ENCODE measurements at places on chromosomes 16 and 17.

- DNase-seq: no peak
Measured at GRCh38 chr17:68349157-68349556, 57.9 kb downstream of the ARSG start.

- DNase-seq: no peak
Measured at GRCh38 chr17:33113276-33113990, 121.8 kb downstream of the SPACA3 start.

GRCh38 chr16:15513156-15513555 is 78.8 kb downstream of the BMERB1 start:
- no peak for DNase-seq

DNA sequence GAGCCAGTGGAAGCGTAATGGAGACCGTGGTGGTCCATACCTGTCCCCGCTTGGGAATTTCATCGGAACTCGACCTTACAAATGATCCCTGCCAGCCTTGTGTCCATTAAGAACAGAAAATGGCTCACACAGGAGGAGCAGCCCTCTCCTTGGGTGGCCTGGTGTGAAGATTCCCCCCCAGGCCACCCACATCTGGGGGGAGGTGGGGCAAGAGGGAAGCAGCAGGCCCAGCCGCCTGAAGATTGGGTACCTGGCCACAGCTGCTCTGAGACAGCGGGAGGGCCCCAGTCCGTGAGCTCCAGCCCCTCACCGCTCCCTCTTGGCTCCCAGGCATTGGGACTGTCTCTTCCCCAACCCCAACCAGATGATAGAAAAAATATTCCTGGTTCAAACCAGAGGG is 277.8 kb upstream of the FOXF1 start:
- DNase-seq: no peak

DNA sequence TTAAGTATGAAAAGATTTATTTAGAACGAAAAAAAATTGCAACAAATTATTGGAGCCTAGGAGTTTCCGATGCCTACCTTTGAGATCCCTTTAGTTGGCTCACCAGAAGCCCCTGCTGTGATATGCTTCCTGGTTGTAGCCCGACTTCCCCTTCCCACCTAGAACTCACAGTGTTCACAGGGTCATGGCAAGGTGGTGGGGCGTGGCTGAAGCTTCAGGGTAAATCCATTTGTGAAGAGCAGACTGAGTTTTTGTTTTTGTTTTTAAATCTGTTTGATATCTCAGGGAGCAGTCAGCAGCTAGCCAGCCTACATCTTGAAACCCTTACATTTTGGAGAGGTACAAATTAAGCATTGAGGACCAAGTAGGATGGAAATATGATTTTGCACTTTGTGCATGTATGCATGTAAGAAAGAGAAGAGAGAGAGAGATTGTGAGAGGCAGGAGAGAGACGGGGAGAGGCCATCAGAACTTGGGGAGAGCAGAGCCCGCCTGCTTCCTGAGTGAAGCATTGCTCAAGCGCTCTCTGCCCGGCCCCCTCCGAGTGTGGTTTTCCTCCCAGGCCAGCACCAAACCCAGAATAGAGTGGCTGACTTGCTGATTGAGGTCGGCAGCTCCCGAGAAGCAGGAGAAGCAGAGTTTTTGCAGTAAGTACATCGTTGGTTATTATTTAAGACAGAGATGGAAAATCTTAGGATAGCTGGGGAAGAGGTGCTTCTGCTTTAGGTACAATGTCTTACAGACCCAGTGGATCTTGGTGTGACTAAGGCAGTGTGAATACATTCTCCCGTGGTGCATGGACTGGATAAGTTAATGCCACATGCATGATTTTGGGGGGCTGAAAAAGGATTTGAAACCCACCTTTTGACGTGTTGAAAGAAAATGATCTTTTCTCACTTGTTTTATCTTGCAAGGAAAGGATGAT is 64.2 kb downstream of the SPECC1 start:
- DNase-seq: peak; percentile 16

DNA sequence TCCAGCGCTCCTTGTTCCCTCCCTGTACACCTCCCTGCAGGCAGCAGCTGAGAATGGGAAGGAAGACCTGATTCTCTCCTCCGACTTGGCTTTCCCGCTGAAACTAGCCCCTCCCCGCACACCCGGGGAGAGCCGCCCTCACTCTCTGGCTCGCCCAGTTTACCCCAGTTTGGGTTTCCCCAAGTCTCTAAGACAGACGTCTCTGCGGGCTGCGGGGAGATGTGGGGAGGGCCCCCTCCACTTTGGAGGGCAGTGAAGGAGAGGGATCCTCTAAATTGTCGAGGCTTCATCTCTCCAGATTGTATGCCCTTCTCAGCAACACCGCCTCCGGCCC is 797 bp downstream of the GRB7 start:
- peak; percentile 21 for DNase-seq

GRCh38 chr16:25838724-25839186 is 147.0 kb downstream of the HS3ST4 start:
- DNase-seq: no peak

DNA sequence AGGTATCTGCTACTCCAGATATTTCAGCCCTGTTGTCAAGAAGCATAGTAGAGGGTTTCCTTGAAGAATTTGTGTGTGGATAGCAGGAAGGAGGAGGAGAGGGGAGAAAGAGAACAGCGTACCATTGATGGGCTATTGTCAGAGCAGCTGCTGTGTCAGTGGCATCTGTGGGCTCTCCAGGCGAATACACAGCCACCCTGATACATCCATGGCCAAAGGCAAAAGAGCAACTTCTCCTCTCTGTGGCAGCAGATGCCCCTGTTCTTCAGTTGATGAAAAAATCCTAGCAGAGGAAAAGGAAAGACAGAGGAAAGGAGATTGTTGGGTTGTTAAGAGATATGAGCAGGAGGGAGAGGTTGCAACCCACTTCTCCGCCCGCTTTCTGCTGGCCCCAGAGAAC is 12.2 kb upstream of the KCNJ2 start:
- no peak for DNase-seq

DNA sequence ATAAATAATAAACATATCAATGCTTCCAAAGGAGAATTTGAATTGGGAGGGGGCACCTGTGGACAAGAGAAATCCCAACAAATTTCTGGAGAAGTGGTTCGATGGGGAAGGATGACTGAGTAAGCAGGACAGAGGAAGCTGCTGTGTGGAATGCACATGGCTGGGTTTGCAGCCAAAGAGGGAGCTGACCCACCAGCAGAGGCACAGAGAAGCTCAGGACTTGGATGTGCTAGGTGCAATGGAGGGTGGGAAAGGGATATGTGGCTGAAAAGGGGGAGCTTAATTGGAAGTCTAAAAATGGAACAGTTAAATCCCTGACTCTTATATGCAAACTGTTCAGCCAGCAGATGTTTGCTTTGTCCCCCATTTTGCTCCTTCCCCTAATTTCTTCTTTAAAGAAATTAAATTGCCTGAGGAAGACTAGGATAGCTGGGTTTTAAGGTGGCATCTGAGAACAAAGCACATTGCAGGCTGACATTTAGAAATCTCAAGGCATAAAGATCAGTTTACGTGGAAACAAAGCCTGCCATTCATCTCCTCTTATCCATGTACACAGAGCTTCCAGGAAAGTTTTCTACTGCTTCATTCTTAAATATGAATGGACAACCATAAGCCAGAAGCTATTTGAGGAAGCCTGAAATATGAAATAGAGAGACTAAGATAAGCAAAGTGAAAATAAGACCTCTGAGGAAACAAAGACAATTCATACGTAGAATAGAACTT is 23.0 kb upstream of the TNS4 start:
- DNase-seq: no peak

- no peak for DNase-seq
Measured at GRCh38 chr17:2563061-2563460, 30.4 kb upstream of the PAFAH1B1 start.

GRCh38 chr17:56902348-56902747 is 11.5 kb downstream of the TRIM25 start:
- no peak for DNase-seq

DNA sequence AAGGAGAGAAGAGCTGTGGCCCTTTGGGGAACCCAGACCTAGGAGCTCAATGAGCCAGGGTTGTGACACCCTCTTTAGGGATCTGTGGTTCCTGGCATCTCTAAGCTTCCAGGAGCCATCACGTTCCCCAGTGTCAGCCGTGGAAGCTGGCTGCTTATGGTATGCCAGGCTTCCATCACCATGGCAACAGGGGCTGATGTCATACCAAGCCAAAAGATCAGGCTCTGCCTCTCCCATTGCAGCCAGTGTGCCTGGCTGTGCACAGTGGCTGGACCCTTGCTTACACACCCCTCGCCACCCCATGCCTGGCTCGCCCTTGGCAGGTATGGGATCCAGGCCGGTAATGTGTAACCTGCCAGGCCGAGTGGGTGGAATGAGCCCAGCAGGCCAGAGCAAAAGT is 91.1 kb downstream of the SSH2 start:
- no peak for DNase-seq

DNA sequence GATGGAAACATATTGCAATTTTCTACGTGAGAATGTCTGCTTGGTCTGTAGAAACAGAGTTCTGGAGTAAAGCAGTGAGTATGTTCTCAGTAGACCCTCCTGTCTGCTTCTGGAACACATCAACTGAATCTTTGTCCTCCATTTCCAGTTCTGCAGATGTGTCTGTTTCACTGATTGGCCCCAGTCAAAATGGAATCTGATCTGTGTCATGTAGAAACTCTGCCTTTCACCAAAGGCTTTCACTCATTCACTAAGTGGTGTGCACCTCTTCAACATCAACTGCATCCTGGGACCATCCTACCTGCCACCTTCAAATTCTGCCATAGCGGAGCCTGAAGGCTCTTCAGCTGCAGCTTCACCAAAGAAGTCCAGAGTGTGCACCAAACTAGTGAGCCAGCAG is 2.8 kb upstream of the ZNF267 start:
- no peak for DNase-seq

DNA sequence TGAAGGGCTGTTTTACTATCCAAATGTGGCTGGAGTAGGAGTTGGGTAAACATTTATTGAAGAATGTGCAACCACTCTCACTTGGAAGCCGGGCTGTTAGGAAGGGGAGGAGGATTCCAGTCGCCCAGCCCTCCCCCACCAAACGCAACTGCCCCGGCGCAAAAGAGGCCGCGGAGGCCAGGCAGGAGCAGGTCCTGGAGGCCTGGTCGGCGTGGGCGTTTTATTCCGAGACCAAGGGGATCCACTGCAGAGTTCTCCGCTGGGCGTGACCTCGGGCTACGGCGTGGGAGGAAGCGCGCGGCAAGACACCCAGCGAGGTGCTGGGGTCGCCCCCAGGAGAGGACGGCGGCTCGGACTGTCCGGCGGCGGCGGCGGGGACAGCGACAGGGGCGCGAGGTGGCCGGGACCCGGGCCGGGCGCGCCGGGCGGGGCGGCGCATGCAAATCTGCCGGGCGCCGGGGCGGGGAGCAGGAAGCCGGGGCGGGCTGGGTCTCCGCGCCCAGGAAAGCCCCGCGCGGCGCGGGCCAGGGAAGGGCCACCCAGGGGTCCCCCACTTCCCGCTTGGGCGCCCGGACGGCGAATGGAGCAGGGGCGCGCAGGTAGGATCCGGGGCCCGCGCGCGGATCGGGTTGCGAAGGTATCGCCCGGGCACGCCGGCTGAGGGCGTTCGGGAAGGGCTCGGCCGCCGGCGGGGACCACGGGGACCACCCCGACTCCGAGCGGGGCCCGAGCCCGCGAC is at the start of gene IL4R:
Gene IL4R, plus strand, starts transcription at position 553 of the 739 bp plus-strand sequence. CDS start 26,230 bp downstream, outside the sequence.
- DNase-seq: peak; percentile 38

DNA sequence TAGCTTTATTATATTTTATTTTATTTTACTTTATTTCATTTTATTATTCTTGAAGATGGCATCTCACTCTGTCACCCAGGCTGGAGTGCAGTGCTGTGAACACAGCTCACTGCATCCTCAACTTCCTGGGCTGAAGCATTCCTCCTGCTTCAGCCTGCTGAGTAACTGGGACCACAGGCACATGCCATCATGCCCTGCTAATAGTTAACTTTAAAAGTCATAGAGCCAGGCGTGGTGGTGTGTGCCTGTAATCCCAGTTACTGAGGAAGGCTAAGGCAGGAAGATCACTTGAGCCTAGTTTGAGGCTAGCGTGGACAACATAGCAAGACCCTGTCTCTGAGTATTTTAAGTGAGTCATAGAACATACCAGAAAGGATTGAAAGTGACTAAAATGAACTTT is 38.7 kb downstream of the ESRP2 start:
- DNase-seq: no peak

DNA sequence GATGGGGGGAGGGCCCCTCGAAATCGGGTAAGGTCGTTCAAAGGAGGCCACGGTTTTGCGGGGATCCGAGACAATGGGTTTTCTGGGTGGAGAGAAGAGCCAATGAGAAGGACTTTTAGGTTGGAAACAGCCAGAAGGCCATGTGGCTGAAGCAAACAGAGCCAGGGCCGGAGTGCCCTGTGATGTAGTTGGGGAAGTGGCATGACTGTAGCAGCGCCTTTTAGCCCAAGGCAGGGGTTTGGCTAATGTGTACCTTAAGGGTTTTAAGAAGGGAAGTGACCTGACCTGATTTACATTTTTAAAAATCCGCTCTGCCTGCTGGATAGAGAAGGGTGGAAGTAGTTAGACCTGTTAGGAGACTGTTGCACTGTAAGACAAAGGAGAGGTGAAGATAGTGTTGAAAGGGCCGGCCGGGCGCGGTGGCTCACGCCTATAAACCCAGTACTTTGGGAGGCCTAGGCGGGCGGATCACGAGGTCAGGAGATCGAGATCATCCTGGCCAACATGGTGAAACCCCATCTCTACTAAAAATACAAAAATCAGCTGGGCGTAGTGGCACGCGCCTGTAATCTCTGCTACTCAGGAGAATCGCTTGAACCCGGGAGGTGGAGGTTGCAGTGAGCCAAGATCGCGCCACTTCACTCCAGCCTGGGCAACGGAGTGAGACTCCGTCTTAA is 1.0 kb downstream of the LYRM1 start:
- no peak for DNase-seq

- DNase-seq: no peak
Measured at GRCh38 chr17:8488491-8488890, 52.8 kb downstream of the NDEL1 start.

DNA sequence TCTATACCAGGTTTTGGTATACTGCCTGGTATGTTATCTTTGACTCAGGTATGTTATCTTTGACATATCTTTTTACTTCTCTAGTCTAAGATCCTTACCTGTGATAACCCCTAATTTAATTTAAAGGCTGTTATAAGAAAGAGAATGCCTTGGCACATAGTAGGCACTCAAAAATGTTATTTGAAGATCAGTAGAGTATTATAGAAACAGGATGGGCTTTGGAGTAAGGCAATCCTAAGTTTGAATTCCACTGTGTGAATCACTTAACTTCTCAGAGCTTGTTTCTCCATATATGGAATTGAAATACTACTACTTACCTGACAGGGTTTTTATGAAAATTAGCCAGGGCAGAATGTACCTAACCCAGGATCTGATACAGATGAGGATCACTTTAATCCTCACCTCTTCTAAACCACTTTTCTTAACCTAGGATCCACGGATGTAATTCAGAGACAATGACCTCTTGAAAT is 1.2 kb downstream of the BRIP1 start:
- DNase-seq: no peak

- DNase-seq: no peak
Measured at GRCh38 chr16:2511128-2511800, 2.5 kb upstream of the ATP6V0C start.

- no peak for DNase-seq
Measured at GRCh38 chr16:89986600-89986999, 32.7 kb downstream of the DBNDD1 start.

- no peak for DNase-seq
Measured at GRCh38 chr16:1258906-1259759, 3.3 kb downstream of the TPSD1 start.

Measured in stimulated activated CD8-positive, alpha-beta memory T cell treated with anti-CD3 and anti-CD28 coated beads, Interleukin-4, amount 100 ng/mL, for 1 hour (primary cell).